SIG-M5 (cell line): ENCODE measurements at places on chromosomes 11 and 22.

DNA sequence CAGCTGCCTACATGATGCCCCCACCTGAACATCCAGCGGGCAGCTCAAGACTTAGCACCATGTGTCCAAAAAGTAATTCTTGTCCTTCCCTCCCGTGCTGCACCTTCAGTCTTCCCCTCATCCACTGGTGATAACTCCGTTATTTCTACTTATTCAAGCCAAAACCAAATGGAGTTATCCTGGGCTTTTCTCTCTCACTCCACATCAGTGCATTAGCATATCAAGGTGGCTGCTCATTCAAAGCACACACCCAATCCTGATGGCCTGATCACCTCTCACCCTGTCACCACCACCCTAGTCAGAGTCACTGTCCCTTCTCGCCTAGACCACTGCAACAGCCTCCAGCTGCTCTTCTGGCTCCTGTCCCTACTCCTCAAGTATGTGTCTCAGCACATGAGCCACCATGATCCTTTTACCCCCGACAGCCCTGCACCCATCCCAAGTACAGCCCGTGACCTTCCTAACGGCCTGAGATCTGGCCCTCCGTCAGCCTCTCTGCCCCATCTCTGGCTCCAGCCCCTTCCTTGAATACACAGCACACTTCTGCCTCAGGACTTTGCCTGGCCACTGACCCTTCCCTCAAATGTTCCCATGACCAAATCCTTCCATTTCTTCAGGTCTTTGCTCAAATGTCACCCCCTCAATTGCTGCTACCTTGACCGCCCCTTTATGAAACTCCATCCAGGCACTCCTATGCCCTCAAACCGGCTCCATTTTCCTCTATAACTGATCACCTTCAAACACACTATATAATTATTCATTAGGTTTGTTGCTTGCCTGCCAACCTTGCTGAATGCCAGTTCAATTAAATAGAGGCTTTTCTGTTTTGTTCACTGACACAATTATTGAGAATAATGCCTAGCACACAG, 19.7 kb upstream of the SLC25A1 start:
- no peak for DNase-seq

DNA sequence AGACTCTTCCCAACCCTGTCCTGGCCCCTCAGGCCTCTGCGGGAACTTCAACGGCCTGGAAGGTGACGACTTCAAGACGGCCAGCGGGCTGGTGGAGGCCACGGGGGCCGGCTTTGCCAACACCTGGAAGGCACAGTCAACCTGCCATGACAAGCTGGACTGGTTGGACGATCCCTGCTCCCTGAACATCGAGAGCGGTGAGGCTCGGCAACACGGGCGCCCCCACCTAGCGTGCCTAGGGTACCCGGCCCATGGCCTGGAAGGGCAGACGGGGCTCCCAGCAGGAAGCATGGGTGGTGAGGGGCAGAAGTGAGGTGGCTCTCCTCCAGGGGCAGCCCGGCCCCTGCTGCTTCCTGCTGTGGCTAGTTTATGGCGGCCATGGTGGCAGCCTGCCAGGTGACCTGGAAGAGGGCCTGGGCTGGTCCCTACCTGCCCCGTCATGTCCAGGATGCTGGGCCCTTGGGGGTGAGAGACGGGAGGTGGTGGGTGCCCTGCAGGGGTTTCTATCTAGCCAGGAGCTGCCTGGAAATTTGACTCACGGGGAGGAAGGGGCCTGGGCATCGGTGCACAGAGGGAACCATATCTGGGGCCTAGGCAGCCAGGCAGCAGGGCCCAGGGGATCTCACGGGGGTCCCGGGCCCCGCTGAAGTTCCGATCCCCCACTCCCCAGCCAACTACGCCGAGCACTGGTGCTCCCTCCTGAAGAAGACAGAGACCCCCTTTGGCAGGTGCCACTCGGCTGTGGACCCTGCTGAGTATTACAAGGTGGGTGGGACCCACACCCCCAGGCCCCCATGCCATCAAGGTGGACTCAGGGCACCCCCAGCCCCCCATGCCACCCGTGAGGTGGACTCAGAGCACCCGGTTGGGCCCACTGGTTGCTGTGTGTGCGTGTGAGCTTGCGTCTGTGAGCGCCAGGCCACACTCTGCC, 9.2 kb downstream of the MUC2 start:
- DNase-seq = no peak

GRCh38 chr11:118073554-118073953, 3.3 kb upstream of the TMPRSS4 start:
- no peak for DNase-seq

DNA sequence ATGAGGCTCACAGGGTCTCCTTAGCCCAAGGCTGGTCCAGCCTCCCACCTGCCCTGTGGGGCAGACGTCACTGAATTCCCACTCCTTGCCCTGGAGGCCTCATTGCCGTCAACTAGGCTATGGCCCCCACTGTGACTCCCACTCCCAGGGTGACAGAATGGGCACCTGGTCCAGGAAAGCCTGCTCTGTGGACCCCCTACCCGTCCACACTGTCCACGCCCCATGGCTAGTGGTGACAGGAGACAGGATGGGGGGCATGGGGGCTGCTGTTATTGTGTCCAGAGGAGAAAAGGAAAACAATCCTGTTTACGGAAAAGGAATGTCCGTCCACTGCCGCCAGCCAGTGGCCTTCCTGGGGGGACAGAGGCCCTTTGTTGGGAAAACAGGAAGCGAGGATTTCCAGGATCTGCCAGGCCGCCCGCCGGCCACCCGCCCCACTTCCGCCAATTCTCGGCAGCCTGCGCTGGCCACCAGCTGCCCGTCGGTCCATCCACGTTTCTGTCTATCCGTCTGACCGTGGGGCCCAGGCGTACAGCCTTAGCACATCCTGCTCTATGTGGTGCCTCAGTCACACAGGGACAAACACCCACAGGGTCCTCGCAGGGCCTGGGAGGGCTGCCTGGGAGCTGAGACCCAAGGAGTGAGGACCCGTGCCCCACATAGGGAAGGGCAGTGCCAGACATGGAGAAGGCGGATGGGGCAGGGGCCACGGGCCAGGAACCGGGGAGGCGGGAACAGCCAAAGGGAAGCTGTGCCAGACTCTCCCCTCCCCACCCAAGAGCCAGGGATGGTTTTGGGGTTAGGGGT, 19.5 kb downstream of the CRELD2 start:
- DNase-seq = no peak

DNA sequence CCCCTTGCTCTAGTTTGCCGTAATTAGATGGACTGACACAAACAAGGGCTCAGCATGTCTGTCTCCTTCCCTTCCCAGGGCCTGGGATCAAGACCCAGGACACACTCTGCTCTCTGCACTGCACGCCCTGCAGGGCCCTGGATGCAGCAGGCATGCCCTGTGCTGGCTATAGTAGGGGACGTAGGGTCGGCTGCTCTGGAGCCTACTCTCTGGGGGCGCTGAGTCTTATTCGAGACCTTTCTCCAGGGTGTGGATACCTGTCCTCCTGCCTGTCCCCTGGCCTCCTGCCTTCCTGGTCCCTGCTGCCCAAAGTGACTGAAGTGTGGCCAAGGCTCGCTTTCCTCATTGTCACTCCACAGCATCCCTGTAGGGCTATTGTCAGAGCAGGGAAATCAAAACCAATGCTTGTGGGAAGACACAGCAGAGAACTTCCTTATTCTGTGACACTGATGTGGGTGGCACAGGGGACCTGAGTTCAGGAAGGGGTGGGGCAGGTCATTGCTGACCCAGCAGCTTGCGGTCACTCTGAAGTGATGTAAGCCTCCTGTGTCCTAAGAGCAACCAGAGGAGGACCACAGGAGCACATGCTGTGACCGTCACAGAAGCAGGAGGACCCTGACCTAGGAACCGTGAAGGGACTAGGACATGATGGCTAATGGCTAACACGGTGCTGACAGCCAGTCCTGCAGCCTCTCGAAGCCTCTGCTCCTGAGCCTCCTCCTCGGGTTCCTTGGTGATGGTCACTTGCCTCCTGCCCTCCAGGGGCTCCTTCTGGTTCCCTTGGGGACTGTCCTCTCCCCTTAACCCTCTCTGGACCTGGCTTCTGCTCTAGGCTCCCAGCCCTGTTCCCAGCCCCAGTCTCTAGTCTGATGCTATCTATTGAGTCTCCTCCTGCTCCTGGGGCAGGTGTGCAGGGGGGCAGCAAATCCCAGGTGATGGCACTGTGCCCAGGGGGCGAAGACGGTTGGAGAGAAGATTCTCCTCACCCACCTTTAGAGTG, 10.3 kb downstream of the APOBEC3A start:
- no peak for DNase-seq

DNA sequence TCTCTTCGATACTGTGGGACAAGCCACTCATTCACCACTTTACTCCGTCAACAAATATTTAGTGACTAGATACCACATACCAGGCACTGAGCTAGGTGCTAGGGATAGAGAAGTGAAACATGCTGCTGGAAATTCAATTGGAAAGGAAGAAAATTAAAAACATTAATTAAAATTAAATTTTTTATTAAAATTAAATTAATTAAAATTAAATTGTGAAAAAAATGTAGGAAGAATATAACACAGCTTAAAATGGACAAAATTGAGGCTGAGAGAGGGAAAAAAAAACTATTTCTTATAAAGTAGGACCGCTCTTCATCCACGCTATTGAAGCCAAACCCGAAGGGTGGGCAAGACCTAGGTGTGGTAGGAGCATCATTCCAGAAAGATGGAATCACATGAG, 23.6 kb upstream of the LRRC55 start:
- DNase-seq = no peak

- no peak for DNase-seq
Observed at GRCh38 chr11:33924341-33924740, 32.5 kb upstream of the LMO2 start.

DNA sequence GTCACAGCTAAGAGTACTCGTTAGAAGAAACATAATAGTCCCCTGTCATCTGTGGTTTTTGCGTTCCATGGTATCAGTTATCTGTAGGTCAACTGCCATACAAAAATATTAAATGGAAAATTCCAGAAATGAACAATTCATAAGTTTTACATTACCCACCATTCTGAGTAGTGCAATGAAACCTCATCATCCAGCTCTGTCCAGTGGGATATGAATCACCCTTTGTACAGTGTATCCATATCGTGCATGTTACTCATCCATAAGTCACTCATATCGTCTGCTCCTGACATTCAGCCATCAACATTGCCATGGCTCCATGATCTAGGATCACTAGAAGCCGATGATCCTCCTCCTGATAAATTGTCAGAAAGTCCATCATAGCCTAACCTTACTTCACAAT, 174.9 kb upstream of the C11orf87 start:
- DNase-seq = no peak

DNA sequence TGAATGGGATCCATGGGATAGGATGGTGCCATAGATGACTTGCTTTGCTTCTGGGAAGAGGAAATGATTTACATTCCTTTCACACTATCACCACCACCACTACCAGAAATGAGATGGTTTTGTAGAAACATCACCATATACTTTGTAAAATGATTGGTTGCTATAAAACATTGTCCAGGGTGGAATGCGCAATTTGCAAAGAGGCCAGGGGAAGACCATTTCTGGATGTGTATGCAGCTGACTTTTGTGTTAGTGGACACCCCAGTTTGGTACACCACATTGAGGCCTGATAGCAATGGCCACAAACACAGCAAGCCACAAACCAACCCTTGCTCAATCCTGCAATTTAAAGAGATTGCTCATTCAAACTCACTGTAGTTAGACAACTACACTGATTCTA, 56.7 kb upstream of the RCN1 start:
- no peak for DNase-seq

DNA sequence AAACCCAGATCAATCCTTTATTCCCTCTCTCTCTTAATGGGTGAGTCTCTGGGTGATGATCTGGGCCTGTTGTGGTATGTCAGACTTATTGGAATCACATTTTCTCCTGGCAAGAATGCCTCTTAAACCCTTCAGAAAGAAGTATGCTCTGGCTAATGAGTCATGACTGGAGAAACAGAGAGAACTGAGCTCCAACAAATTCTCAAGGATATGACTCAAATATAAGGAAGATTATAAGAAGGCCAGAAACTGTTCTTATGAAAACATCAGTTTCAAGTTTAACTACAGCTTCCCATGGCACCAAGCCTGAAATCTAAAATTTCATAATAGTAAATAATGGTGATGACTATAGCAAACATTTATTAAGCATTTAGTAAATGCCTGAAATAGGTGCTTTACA, 83.9 kb downstream of the OR5AK2 start:
- DNase-seq = no peak

DNA sequence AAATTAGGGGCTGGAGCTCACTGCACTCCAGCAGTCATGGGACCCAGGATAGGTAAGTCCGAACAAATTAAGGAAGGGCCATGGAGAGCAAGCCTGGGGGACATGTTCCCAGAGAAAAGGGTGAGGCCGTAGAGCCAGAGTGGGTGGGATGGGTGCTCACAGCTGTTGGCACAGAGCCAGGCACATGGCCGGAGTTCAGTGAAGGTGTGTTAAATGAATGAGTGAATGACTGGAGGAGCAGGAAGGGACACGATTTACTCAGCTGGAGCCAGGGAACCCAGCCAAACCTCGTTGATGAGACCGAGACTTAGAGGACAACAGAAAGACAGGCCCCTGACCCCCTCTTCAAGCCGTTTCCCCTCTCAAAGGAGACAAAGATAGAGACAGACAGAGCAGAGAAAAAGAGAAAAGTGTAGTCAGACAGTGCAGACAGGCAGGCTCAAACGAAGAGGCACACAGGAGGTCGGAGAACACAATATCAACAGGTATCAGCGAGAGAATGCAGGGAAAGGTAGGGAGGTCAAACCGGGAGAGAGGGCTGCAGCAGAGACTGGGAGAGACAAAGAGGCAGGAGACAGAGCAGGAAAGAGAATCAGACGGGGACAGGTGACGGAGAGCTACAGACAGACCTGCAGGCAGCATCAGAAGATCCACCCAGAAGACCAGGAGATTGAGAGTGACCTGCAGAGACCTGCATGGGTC, 590 bp downstream of the SLCO2B1 start:
- no peak for DNase-seq

DNA sequence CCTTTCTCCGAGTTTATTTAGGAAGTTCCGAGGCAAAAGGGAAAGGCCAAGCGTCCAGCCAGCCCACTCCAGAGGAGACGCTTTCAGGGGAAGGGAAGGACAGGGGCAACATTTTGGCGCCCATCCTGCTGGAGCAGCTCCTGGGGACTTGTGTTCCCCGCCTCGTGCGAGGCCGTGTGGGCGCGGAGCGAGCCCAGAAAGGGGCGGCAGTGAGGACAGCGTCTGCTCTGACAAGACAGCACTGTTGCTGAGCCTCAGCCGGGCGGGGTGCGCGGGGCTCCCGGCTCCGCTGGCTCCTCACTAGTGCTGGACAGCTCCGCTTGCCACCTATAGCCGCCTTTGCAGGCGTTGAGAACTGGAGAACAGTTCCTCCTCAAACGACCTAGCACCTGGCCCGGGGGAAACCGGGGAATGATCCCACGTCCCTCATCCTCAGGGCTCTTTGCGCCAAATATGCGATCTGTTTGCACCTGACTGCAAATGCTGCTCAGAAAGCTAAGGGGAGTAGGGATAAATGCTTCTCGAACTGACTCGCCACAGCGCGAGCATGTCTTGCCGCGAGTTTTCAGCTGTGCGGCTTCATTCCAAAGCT, 722 bp upstream of the GUCY1A2 start:
- no peak for DNase-seq
